Thymus (tissue), 14 donors: ENCODE measurements at places on chromosomes 11 and 22. TPM values are rescaled to one million over a fixed set of nuclear protein-coding genes. Genes with fewer than 3 reads are reported as not detected.
A peak's percentile ranks its signal among the peaks of the same experiment; 100 is the strongest.

Gene LMNTD2
- 1.1 TPM for total RNA-seq

DNA sequence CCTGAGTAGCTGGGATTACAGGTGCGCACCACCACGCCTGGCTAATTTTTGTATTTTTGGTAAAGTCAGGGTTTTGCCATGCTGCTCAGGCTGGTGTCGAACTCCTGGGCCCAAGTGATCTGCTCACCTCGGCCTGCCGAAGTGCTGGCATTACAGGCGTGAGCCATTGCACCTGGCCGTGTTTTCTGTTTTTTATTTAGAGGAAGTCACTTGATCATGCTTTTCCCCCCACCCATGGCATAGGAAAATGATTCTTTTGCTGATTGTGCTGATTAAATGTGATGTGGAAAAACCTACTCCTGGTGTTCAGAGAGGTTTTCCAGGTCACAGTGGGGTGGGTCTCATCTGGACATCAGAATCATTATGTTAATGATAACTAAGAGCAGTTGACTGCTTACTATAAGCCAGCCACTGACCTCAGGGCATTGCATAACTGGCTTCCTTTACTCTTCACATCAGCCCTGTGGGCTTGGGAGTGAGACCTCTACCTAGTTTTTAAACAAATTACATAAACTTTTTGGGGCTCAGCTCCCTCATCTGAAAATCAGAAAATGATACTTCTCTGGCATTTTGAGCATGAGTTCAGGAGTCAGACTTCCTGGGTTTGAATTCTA lies 71.0 kb downstream of the PTPRJ start:
- H3K4me1 ChIP-seq = peaks cover 11% of the 10 kb centered on the region
- no peaks in the 10 kb centered on the region for H3K36me3 ChIP-seq
- H3K27me3 ChIP-seq = no peaks in the 10 kb centered on the region
- no peak overlapping the region for H3K4me3 ChIP-seq
- no peak for DNase-seq

DNA sequence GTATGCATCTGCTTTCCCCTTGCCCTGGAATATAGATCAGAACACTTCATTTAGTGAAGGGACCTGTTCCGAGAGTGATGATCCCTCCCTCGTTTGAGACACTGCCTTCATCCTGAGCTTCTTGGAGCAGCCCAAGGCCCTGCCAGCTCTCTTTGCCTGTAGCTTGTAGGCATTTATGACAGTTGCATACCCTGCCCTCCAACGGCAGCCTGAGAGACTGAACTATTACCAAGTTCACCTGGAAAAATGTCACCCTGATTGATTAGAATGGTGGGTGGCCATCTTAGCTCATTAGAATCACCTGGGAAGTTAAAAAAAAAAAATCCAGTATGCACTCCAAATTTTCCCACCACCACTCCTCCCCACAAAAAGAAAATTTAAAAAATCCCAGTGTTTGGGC lies 1.5 kb downstream of the MICAL3 start:
- no peak overlapping the region for H3K4me3 ChIP-seq
- peaks cover 9% of the 10 kb centered on the region for H3K4me1 ChIP-seq
- peaks cover 43% of the 10 kb centered on the region for H3K27me3 ChIP-seq
- H3K27ac ChIP-seq = no peak overlapping the region
- DNase-seq = no peak

- no peak overlapping the region for H3K27ac ChIP-seq
- H3K36me3 ChIP-seq = peaks cover 43% of the 10 kb centered on the region
- H3K4me1 ChIP-seq = no peaks in the 10 kb centered on the region
- peak; percentile 50 for DNase-seq
Observed at GRCh38 chr22:29689880-29690213, 30.0 kb upstream of the CABP7 start.

DNA sequence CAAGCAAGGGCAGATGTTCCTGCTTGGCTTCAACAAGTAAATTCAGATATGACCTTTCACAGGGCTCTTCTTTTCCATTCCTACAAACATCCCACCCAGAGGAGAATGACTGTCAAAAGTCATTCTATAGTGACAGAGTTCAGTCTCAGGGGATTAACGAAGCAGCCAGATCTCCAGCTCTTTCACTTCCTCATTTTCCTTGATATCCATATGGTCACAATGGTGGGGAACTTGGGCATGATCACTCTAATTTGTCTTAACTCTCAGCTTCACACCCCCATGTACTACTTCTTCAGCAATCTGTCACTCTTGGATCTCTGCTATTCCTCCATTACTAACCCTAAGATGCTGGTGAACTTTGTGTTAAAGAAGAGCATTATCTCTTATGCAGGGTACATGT lies 15.0 kb upstream of the OR8B8 start:
- H3K4me3 ChIP-seq = no peak overlapping the region
- DNase-seq = no peak
- no peaks in the 10 kb centered on the region for H3K27me3 ChIP-seq
- H3K27ac ChIP-seq = no peak overlapping the region
- H3K36me3 ChIP-seq = no peaks in the 10 kb centered on the region

GRCh38 chr11:30585125-30585891 lies 845 bp downstream of the MPPED2 start:
- DNase-seq = no peak
- no peak overlapping the region for H3K27ac ChIP-seq
- H3K4me3 ChIP-seq = peak overlapping the region; percentile 67
- H3K36me3 ChIP-seq = no peaks in the 10 kb centered on the region
- peaks cover 56% of the 10 kb centered on the region for H3K27me3 ChIP-seq

DNA sequence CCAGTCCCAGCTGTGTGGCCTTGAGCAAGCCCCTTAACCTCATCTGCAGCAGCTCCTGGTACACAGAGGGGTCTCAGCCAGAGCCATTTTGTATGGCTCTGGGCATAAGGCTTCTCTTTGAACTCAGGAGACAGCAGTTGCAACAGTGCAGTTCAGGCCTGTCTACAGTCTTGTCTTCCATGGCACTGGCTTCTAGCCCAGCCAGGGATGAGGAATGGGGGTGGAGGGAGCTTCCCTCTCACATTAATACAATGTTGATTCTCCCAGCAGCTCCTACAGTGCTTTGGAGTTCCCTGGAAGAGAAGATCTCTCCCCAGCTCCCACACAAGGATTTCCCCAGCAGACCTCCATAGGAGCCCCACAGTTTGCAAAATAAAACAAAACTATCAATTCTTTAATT lies 350.2 kb downstream of the BUD13 start:
- DNase-seq = no peak
- no peak overlapping the region for H3K4me3 ChIP-seq
- no peak overlapping the region for H3K27ac ChIP-seq
- H3K4me1 ChIP-seq = no peaks in the 10 kb centered on the region
- no peaks in the 10 kb centered on the region for H3K36me3 ChIP-seq

Gene GCAT
- 4.8 TPM for total RNA-seq

GRCh38 chr11:47969401-47969800 lies 11.0 kb upstream of the PTPRJ start:
- no peaks in the 10 kb centered on the region for H3K36me3 ChIP-seq
- no peaks in the 10 kb centered on the region for H3K27me3 ChIP-seq
- H3K27ac ChIP-seq = no peak overlapping the region
- no peaks in the 10 kb centered on the region for H3K4me1 ChIP-seq
